ENCODE measurements at places on chromosomes 13 and 19.

- DNase-seq = no peak
Measured at GRCh38 chr13:110500341-110500740, 61.2 kb downstream of the RAB20 start.

DNA sequence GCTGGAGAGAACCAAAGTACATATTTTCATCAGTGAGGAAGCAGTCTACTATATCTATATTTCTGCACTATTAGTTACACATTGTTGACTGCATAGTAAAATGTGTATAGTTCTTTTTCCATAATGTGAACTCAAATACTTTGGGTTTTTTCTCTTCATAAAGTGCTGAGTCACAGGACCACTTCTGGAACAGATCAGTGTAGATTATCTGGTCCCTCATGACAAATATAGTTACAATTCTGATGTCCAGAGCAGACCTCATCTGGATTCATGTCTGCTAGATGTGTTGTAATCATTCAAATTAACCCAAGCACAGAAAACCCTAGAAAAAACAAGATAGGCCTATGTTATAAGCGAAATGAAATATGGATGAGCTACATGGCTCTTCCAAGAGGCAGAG is 171.4 kb downstream of the SUCLA2 start:
- DNase-seq = no peak

DNA sequence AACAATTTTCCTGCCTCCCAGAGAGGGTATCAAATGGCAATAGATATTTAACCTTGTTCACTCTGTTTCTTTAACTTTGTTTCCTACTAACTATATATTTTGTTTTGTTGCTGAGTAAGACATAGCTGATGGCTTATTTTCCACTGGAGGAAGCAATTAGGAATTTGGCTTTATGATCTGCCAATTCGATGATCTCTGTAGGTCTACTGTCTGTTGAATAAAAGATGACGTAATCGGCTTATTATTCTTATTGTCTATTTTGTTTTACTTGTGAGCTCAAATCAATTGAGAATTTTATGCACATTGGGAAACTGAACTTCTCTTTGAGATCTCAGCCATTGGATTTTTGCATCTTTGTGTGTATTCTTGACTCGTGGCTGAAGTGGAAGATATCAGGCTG is 862.6 kb downstream of the EFNB2 start:
- no peak for DNase-seq

DNA sequence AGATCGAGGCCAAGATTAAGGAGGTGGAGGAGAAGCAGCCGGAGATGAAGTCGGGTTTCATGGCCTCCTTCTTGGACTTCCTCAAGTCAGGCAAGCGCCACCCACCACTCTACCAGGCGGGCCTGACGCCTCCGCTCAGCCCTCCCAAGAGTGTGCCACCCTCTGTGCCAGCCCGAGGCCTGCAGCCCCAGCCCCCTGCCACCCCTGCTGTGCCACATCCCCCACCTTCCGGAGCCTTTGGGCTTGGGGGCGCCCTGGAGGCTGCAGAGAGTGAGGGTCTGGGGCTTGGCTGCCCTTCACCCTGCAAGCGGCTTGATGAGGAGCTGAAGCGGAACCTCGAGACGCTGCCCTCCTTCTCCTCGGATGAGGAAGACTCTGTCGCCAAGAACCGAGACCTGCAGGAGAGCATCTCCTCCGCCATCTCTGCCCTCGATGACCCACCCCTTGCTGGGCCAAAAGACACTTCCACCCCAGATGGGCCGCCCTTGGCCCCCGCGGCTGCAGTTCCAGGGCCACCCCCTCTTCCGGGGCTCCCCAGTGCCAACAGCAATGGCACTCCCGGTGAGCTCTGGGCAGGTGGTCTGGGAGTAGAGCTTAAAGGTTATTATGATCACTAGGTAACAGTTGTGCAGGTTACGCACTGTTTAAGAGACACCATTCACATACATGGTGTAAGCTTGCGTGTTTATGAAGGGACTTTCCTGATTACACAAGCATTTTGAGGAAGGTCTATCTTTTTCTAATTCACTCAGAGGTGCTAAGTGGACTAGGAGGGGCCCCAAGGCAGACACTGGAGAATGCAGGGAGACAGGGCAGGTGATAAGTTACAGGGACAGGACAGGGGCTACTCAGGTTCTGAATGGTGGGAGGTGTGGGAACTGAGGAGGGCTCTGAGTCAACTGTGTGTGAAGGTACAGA is 8.7 kb downstream of the PRR12 start:
- no peak for DNase-seq

GRCh38 chr19:15640294-15640903 is at the start of gene CYP4F3:
Gene CYP4F3, plus strand, starts transcription at chr19:15640897. Its CDS starts 519 bp downstream, at chr19:15641416.
- DNase-seq = no peak

DNA sequence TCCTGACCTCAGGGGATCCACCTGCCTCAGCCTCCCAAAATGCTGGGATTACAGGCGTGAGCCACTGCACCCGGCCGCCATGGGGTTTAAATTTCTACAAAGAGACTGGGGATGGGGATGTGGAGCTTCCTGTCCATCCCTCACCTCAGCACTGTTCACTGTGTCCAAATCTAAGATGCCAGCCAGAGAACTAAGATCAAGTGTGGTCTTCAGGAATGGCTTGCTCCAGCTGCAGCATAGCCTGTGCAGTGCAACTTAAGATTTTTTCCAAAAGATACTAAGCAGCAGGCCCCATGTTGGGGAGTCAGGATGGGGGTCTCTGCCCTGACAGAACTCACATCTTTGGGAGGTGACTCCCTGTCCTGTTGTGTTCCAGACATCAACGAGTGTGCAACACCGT is 9.3 kb downstream of the ADGRE5 start:
- DNase-seq = peak; percentile 50

DNA sequence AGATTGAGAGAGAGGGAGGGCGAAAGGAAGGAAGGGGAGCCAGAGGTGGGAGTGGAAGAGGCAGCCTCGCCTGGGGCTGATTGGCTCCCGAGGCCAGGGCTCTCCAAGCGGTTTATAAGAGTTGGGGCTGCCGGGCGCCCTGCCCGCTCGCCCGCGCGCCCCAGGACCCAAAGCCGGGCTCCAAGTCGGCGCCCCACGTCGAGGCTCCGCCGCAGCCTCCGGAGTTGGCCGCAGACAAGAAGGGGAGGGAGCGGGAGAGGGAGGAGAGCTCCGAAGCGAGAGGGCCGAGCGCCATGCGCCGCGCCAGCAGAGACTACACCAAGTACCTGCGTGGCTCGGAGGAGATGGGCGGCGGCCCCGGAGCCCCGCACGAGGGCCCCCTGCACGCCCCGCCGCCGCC is at the start of gene TNFSF11:
Gene TNFSF11 (plus strand): TSS at position 142 of the 400 bp plus-strand sequence. CDS start 152 bp downstream, at position 294.
- no peak for DNase-seq

DNA sequence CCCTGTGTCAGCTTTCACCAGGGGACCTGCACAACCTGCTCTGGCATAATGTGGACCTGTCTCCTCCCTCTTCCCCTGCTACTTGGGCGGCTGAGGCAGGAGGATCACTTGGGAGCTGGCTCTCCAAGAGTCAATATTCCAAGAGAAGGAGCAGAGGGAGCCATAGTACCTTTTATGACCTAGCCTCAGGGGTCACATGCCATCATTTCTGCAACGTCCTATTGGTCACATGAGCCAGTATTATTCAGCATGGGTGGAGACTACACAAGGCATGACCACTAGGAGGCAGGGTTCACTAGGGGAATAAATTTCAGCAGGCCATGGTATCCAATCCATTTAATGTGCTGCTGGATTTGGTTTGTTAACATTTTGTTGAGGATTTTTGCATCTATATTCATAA is 12.0 kb upstream of the SHFL start:
- peak; percentile 70 for DNase-seq

DNA sequence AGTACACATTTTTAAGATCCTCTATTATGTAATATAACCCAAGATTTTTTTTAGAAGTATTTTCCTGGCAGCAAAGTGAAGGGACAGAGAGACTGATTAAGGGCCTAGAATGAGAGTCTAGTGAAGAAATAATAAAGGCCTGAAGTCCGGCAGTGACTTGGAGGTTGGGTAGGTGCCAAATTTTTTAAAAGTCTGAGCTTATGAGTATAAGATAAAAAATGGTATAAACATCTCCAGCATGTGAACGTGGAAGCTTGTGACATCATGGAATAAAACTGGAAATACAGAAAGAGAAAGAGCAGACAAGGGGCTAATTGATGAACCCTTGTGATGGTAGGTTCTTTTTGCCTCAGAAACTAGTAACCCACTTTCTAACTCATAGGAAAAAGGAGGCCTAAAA is 174.6 kb downstream of the SUCLA2 start:
- DNase-seq = no peak

DNA sequence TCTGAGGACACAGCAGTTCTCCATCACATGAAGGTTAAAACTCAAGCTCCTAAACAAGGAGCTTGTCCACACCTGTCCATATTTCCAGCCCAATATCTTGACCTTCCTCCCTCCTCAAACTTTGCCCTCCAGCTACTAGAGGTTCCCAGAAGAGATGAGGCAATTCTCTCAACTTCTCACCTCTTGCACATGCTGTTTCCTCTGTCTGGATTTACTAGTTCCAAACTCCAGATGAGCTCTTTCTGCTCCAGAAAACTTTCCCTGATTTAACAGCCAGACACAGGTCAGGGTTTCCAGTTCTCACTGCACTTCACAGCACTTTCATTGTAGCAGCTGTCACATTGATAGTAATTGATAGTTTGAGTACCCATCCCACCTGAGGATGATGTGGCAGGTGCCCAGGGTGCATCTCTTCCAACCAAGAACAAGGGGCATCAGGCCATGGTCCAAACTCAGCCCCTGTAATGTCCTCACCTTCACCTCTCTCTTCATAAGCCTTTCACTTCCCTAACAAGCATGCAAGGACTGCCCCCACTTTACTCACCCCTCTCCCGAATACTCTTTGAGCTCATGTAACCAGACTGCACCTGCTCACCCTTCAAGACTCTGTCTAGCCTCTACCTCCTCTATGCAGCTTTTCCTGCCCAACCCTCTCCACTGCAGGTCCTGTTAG is 3.0 kb upstream of the WDFY2 start:
- no peak for DNase-seq

DNA sequence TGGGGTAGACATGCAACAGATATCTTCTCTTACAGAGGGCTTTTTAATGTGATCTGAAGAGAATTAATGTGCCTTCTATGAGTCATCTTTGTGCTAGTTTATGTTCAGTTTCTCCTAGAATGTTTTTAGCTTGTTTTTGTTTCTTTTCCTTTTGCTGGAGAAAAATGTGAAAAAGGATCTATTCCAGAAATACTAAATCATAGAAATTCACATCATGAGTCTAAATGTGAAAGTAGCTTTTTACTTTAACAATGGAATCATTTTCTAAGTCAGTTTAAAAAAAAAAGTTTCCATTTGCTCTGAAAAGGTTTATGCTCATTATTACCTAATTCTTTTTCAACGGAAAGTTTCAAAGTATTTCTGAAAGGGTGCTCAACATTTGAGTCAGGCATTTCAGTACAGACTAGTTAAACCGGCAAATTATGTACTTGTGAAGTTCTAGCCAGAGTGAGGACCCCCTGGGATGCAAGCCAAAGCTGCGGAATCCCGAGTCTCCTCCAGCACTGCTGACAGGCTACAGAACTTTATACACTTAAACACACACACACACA is 72.9 kb downstream of the SPATA13 start:
- no peak for DNase-seq

DNA sequence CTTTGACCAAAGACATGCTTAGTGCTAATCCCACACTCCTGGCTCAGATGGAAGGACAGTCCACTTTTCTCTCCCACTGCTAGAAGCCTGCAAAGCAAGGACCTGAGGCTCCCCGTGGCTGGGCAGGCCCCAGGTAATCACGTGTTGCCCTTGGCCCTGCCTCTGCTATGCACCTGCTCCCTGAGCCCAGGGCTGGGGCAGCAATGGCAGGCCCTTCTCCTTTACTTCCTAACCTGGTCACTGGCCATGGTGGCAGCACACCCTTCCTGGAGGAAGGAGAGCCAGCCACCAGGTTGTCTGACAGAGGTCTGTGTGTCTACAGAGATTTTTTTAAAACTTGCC is 27.9 kb upstream of the ZNF492 start:
- DNase-seq = no peak

- DNase-seq = no peak
Measured at GRCh38 chr13:45276913-45277312, 64.1 kb downstream of the TPT1 start.

- no peak for DNase-seq
Measured at GRCh38 chr13:94427313-94427953, 52.0 kb downstream of the DCT start.

GRCh38 chr13:29877456-29878078 is 27.1 kb upstream of the UBL3 start:
- DNase-seq = no peak

GRCh38 chr13:28819046-28819730 is 951 bp upstream of the MTUS2 start:
- DNase-seq = no peak

GRCh38 chr19:35528218-35529038 is at the start of gene SBSN:
Gene SBSN, minus strand, starts transcription at chr19:35528311. Its CDS starts 30 bp downstream, at chr19:35528281.
- DNase-seq = no peak

GRCh38 chr13:103140001-103140671 is 73.9 kb upstream of the SLC10A2 start:
- DNase-seq = no peak

DNA sequence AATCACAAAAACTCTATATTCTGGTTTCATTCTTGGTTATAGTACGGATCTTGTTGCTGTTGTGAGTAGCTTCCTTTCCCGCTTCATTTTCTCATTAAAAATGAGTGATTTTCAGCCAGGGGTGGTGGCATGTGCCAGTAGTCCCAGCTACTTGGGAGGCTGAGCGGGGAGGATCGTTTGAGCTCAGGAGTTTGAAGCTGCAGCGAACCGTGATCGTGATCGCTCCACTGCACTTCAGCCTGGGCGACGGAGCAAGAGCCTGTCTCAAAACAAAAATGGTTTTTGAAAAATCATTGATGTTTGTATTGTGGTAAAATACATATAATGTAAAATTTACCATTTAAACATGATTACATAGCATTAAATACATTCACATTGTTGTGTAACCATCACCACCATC is 71.6 kb upstream of the TM9SF2 start:
- no peak for DNase-seq

DNA sequence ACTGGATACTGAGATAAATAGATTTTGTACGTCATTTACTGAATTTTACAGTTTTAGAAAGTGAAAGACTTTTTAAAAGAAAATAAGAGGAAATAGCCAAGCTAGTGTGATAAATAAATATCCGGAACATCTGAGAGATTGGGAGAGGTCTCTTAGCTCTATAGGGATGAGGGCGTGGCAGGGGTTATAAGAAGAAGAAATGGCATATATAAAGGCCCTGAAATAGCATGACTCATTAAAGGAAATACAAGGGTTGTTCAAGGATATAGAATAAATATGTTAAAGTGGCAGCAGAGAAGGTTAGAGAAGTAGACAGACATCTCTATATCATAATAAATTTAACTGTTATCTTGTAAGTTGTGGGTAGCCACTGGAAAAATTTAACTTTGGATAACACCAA is 144.4 kb downstream of the MAB21L1 start:
- no peak for DNase-seq

- DNase-seq = peak; percentile 1
Measured at GRCh38 chr19:44356383-44357111, at the start of gene ZNF112. Gene ZNF112, minus strand, starts transcription at chr19:44356680. Its CDS starts 16,141 bp downstream, at chr19:44340539.

- DNase-seq = peak; percentile 13
Measured at GRCh38 chr13:50244713-50245574, 229.7 kb downstream of the KCNRG start.

GRCh38 chr19:8001995-8002849 is 3.2 kb downstream of the ELAVL1 start:
- peak; percentile 76 for DNase-seq

GRCh38 chr13:85828094-85828684 is 29.0 kb upstream of the SLITRK6 start:
- no peak for DNase-seq

All from CD4-positive, alpha-beta T cell treated with Interleukin-10 for 1 hour (primary cell).